Suppressor macrophage (primary cell): ENCODE measurements at places on chromosomes 2 and 18.

- DNase-seq: peak; percentile 34
Observed at GRCh38 chr2:109225170-109225782, 96.3 kb downstream of the SH3RF3 start.

GRCh38 chr2:139610512-139610911 lies 830.3 kb upstream of the NXPH2 start:
- no peak for DNase-seq

DNA sequence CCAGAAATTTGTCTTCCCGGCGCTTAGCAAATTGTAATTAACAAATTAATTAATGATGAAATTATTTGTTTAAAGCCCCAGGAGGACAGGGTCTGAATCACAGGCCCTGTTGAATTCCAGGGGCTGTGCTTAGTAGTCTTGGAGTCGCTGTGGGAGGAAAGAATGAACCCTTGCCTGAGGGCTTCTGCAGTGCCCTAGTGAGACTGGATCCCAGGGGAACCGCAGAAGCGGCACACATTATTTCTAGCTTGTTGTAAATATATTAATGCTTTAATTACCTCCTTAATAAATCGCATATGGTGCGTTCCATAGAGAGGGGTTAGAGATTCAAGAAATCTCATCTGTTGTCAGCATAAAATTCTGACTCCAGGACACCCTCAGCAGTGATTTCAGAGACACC lies 235.4 kb downstream of the CELF4 start:
- DNase-seq: no peak

- no peak for DNase-seq
Observed at GRCh38 chr18:43278355-43278754, 1.1 kb upstream of the SYT4 start.

DNA sequence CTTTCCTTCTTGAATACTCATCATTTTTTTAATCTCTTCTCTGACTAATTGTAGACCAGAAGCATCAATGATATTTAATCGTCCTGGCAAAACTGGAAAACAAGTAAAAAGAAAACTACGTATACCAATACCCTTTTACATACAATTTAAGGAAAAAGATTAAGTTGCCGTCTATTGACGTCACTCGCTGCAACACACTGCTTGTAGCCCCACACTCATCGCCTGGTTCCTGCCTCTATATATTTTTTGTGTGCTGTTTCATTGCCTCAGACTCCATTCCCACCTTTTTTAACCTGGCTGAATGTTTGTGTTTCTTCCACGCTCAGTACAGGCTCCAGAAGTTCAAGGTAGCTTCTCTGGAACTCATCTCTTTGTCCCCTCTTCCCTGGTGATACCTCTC lies 536.2 kb downstream of the METTL4 start:
- DNase-seq: no peak

DNA sequence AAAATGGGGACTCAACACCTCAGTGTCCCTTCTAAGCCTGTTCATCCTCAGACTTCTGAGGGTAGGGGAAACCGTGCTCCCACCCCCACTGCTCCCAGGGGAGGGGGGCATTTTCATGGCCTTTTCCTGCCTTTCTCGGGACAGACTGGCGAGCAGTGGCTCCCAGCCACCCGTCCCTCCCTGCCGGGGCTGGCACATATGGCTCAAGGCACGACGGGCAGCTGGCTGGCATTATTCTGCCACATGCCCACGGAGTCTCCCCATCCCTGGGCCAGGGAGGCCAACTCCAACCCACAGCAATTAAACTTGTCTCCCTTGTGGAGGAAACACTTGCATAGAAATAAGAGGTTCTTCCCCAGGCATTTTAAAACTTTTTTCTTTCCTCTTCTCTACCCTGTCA lies 148.5 kb upstream of the CBLN2 start:
- DNase-seq: no peak

- DNase-seq: no peak
Observed at GRCh38 chr2:231685349-231686191, 22.8 kb upstream of the PTMA start.

- no peak for DNase-seq
Observed at GRCh38 chr2:113245276-113245711, 33.4 kb downstream of the PAX8 start.

DNA sequence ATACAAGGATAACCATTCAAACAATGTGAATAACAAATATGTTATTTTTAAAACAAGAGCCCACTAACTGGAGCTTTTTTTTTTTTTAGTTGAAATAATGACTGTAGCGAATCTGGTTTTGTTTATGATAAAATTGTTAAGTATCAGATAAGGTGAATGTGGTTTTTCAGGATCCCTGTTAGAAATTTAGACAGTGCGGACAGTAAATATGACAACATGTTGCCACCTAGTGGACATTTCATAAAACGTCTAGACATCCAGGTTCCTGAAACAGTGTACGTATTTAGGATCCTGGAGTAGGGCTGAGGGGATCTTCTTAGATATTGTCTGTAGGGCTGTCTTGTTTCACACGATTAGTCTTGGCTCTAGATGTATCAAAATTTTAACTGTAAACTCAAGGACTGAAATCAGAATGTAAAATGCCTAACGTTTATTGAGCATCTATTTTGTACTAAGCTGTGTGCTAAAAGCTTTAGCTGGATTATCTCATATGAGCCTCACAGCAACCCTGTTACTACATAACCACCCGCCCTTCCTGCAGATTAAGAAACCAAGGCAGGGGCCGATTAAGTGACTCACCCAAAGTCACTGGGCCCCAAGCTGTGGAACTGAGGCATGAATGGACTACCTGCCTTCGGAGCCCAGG lies 23.9 kb upstream of the CCDC68 start:
- peak; percentile 55 for DNase-seq

GRCh38 chr2:236341067-236341466 lies 76.9 kb upstream of the ASB18 start:
- DNase-seq: no peak

DNA sequence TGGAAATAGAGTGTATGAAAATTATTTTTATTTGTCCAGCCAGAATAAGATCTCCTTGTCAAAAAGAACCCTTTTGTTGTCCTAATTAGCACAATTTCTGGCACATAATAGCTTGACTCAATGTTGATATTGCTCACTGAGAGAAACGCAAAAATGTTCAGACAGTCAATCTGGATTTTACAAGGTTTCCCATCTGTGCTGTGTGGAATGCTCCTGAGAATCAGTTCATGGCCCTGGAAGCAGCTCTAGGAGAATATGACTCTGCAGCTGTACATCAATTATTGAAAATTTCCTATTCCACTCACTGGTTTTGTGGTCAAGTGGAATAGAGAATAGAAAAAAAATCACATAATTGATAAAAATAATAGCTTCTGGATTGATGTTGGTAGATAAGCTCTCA lies 1582.9 kb upstream of the NXPH2 start:
- DNase-seq: no peak
